ENCODE measurements at places on chromosomes 11 and 22.

DNA sequence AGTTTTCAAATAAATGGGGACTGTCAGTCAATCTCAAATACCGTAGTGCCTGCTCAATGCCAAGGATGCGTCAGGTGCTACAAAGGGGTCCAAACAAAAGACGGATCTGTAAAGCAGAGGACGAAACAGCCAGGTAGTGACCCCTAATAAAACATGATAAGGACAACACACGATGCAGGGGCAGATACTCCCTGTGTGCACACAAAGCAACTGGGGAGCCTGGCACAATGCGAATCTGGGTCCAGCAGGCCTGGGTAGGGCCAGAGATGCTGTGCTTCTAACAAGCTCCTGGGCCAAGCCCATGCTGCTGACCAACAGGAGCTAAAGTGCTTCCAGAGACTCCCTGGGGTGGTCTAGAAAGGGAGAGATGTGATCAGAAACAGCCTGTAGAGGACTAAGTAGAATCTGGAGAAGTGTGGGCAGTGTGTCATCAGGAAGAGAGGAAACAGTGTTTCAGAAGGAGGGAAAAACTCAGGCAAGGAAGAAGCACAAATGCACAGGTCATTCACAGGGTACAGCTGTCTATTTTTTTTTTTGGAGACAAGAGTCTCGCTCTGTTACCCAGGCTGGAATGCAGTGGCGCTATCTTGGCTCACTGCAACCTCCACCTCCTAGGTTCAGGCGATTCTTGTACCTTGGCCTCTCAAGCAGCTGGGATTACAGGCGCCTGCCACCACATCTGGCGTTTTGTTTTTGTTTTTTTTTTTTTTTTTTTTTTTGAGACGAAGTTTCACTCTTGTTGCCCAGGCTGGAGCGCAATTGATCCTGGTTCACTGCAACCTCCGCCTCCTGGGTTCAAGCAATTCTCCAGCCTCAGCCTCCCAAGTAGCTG, 74.5 kb downstream of the MICAL3 start:
- DNase-seq: no peak

DNA sequence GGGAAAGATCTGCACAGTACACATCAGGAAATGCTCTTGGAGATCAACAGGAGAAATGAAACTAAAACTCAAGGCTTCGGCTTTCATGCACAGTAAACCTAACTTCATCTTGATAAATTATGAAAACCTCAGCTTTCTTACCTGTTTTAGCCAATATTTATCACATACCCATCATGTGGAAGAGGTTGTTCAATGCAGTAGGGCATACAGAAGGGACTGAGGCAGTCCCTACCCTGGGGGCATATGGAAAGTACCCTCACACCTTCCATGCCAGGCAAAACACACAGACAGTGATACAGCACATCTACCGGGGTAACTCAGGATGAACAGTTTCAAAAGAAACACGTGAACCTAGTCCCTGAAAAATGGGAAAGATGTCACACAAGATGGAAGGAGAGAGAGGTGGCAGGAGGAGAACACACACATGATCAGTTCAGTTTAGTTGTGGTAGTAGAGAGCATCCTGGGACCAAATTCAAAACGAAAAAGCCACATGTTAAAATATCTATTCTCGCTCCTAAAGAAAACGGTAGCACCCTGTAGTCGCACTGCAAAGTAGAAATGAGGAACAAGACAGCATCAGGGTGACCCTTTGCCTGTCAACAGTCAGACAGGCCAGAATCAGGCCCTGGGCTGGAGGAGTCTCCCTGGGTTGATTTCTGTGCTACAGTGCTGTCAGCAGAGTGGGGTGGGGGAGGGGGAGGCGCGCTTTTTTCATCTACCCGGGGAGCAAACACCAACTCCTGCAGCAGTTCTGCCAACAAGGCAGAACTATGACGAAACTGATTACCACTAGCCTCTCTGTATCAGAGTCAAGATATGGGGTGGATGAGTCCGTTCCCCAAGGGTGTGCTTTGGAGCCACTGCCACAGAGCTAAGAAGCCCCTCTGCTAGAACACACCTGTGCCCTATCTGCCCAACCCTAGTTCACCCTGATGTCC, 1.3 kb downstream of the HIRA start:
- DNase-seq: peak; percentile 69

GRCh38 chr11:120057595-120058581, 80.0 kb downstream of the TRIM29 start:
- DNase-seq: peak; percentile 70

DNA sequence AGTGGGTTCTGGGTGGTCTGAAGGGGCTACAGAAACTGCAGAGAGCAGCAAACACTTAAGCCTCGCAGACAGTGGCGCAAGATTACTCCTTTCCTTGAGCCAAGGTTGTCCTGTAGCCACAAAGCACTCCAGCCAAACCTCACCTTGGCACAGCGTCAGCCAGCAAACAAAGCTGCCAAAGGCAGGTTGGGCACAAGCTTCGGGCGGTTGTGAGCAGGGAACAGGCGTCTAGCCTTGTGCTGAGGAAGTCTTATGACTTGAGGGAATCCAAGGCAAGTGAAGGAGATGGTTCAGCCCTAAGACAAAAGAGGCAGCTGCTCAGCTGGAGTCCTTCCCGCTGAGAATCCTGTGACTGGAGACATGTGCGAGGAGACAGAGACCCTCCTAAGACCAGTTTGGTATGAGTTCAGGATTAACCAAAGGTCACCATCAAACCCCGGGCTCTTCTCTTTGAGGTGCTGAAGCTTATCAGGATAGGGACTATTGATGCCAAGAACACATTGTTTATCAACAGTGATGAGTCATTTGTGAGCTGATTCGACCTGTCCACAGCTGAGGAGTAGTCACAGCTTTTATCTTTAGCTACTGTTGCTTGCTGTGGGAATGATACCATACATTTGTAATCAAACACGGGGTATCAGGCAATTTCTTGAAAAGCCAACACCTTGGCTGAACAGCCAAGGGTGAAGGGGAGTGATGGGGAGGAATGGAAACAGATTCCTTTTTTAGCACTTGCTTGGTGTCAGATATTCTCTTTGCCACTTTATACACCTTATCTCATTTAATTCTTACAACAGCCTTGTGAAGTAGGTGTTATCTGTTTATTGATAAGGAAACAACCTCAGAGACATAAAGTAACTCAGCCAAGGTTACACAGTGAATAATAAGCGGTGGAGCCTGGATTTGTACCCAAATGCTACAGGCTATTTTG, 4.6 kb downstream of the ADM start:
- DNase-seq: peak; percentile 69

DNA sequence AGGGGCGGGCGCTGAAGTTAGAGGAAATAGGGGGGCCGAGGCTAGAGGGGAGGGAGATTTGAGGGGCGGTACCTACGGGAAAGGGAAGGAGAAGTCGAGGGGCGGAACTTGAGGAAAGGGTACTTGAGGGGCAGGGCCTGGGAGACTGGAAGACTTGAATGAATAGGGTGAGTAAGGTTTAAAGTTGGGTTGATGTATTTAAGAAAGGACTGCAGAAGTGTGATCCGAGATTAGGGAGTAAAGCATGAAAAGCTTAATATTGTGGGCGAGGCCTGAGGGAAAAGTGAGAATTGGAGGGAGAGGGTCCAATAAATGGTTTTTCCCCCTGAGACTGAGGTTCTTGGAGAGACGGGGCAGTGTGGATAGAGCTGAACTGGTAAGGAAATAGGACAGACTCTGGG, 723 bp downstream of the HSCB start:
- no peak for DNase-seq

DNA sequence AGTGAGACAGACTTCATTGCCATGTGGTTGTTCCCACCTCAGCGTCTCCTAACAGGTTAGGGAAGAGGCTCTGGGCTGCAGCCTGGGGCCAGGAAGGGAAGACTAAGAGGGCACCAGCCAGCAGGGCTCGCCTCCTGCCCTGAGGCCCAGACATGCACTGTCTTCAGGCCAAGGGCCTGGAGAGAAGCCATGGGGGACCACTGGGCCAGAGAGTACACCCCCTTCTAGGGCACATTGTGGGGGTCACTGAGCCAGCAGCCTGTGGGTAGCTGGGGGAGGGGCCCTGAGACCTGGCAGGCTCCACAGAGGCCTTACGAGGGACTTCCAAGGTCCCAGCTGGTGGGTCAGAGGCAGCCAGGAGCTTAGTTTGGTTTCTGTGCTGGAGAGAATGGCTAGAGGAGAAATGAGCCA, 25.0 kb upstream of the MYRF start:
- DNase-seq: no peak

- peak; percentile 64 for DNase-seq
Measured at GRCh38 chr22:46641811-46642266, 21.7 kb downstream of the GRAMD4 start.

Data from EH (cell line).